Activated CD4-positive, alpha-beta T cell treated with anti-CD3 and anti-CD28 coated beads for 36 hours (primary cell): ENCODE measurements at places on chromosomes 7 and 10. TPM values are rescaled to one million over a fixed set of nuclear protein-coding genes. Genes with fewer than 3 reads are reported as not detected.

ZNF467 gene
- 0.23 TPM for total RNA-seq

HMX2 gene
- 0.18 TPM for total RNA-seq

SORCS3 gene
- not detected for total RNA-seq

FGL2 gene
- 0.16 TPM for total RNA-seq

DNA sequence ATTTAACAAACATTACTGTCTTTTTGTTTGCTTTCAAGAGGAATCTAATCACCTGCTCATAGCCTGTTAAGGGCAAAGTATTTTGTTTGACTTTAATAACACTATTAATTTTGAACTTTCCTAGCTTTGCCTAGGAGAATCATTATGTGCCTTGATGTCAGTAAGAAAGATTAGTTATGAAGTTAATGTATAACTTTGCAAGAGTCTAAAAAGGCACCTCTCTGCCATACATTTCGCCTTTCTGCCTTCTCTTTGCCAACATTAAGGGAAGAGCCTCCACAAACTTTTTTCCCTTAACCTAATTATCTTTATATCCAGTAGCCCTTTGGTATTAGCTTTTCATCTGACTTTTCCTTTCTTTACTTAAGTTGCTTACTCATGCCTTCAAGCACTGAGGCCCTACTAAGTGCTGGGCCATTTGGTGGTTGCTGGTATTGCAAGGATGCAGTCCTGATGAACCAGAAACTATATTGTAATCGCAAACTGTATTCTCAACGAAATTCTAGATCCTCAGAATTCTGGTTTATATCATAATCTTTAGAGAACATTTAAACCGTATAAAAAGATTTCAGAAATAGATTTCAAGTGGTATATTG, 108.5 kb downstream of the SND1 start:
- H3K4me3 ChIP-seq = no peak overlapping the region
- no peak overlapping the region for H3K27ac ChIP-seq
- H3K36me3 ChIP-seq = peaks cover 20% of the 10 kb centered on the region
- H3K27me3 ChIP-seq = no peaks in the 10 kb centered on the region
- H3K4me1 ChIP-seq = peaks cover 20% of the 10 kb centered on the region

GRCh38 chr10:51905032-51905431, 205.6 kb upstream of the CSTF2T start:
- no peaks in the 10 kb centered on the region for H3K4me1 ChIP-seq
- DNase-seq = no peak
- no peaks in the 10 kb centered on the region for H3K36me3 ChIP-seq
- H3K27me3 ChIP-seq = peaks cover 2% of the 10 kb centered on the region

DNA sequence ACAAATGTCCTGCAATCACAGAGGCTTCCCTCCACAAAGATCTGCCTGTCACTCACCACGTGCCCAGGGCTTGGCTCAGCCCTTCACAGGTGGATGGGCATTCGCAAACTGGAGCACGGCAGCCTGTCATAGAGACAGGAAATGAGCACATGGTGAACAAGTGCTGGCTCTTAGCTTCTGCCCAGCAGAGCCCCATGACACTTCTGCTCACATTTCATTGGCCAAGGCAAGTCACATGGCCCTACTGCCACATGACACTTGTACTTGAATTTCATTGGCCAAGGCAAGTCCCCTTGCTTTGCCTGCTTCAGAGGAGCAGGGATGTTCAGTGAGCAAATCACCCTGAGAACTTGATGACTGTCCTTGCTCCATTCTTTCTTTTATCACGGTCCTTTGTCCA, 110.8 kb upstream of the PPP2R2D start:
- peak; percentile 74 for DNase-seq
- H3K27me3 ChIP-seq = peaks cover 13% of the 10 kb centered on the region
- H3K4me3 ChIP-seq = no peak overlapping the region
- no peaks in the 10 kb centered on the region for H3K36me3 ChIP-seq
- H3K4me1 ChIP-seq = no peaks in the 10 kb centered on the region
- H3K27ac ChIP-seq = no peak overlapping the region

DNA sequence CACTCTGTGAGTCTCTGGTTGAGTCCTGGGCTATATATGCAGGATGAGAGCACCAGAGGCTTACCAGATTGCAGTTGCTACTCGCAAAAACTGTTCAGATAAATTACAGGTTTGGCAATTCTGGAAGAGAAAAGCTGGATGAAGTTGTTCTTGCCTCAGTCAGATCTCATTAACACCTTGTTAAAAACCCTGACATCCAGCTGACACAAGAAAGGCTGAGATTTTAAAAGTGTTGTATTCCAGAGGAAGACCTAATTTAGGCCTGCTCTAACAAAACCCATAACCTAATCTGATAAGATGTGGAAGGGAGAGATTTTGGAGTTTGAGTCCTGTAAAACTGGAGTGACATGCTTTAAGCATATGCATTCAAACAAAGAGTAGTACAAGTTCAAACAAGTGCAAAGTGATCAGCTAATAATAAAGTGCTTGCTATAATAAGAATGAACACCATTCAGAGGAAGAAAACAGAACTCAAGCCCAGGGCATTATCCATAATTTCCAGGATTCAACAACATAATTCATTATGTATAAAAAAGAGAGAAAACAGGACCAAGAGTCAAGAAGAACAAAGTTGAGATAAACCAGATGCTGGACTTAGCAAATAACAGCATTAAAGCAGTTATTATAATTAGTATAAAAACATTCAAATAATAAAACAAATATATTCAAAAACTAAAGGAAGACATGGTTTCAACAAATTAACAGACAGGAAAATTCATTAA, 135.5 kb downstream of the CD36 start:
- H3K4me3 ChIP-seq = no peak overlapping the region
- no peaks in the 10 kb centered on the region for H3K36me3 ChIP-seq
- DNase-seq = no peak
- H3K27ac ChIP-seq = no peak overlapping the region

- H3K4me1 ChIP-seq = no peaks in the 10 kb centered on the region
- no peaks in the 10 kb centered on the region for H3K36me3 ChIP-seq
- DNase-seq = no peak
- no peak overlapping the region for H3K27ac ChIP-seq
- no peak overlapping the region for H3K4me3 ChIP-seq
Observed at GRCh38 chr10:83617692-83618545, 521.4 kb upstream of the GHITM start.

DNA sequence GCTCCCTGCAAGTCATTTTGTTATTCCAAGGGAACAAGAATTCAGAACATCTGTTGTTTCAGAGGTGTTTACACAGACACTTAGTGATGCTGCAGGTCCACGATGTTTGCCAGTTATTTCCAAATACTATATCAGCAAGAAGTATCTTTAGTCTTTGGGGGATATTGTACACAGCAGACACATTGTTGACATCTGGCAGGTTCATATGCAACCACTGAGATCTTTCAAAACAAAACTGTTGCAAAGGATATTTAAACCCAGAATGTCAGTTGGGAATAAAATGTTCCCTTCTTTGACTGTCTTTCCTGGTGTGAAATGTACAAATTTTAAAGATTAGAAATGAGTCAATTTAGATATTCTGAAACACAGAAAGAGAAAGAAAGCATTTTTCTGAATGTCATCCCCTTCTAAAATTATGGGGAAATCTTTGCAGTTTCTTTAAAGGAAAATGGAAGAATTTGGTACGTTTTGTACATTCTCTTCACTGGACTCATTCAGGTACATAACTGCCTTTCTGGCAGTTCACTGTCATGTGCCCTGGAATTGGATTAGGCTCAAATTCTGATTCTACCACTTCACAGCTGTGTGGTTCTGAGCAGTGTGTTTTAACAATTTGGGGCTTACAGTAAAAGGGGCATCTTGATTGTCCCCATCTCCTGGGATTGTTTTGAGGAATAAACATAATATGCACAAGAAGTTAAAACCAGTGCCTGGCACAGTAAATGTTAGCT, 40.3 kb upstream of the CELF2 start:
- H3K4me3 ChIP-seq = no peak overlapping the region
- peaks cover 18% of the 10 kb centered on the region for H3K27me3 ChIP-seq
- H3K4me1 ChIP-seq = peaks cover 33% of the 10 kb centered on the region
